ENCODE measurements at places on chromosomes 12 and 14. TPM values are rescaled to one million over a fixed set of nuclear protein-coding genes. Genes with fewer than 3 reads are reported as not detected.

TMCC3 gene
- 15.1 TPM for total RNA-seq

ALX1 gene
- not detected for total RNA-seq

COCH gene
- total RNA-seq = 4.5 TPM

DNA sequence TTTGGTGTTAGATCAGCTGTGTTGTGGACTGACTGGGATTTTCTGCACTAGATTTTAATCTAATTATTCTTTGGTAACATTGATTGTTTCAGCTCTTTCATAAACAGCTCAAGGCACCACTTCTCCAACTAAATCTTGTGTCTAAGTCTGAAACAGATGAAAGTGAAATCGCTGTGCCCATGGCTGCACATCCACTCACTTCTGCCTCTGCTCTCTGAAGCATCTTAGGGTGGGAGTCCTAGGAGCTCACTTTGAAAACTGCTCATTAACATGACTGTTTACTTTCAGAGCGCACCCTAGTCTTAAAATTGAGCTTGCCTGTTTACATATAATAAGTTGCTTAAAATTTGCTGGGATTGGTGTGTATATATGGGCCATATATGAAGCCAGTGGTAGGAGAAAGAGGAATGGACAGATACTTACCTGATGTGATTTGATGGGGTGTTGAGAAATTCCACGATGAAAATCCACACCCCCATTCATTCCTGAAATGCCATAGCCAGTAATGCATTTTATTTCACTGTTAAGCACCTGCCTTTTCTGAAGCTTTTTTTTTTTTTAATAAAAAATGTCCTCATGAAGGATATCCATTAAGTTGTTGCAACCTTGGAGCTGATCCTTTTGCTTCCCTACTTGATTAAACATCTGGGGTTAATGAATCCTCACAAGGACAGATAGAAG is 52.8 kb downstream of the PPFIBP1 start:
- peaks cover 60% of the 10 kb centered on the region for H3K4me1 ChIP-seq
- no peak overlapping the region for H3K27ac ChIP-seq
- DNase-seq = no peak
- H3K4me3 ChIP-seq = no peak overlapping the region
- peaks cover 11% of the 10 kb centered on the region for H3K36me3 ChIP-seq

- H3K4me1 ChIP-seq = peaks cover 16% of the 10 kb centered on the region
- H3K27me3 ChIP-seq = no peaks in the 10 kb centered on the region
- no peak for DNase-seq
- H3K36me3 ChIP-seq = no peaks in the 10 kb centered on the region
Measured at GRCh38 chr14:82047777-82048470, 514.3 kb upstream of the SEL1L start.

TAS2R10 gene
- 1.5 TPM for total RNA-seq

DNA sequence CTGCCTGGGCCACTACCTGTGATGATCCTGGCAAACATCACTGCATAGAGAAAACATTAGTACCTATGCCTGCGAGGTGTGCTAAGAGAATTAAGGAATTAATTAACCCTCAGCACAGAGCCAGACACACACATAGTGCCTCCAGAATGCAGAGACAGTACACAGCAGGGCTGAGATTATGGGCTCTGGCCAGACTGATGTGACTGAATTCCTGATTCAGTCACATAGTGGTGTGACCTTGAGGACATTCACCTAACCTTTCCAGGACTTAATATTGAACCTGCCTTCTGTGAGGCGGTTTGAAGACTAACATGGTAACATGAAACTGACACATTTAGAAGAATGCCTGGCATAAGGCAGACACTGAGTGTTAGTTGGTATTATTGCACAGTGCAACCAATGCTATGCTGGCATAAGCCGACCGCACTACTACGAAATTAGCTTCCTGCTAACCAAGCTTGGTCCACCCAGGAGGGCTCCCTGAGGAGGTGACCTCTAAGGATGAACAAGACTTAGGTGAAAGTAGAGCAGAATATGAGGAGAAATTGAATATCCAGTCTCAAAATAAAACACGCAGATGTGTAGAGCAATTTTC is 32.0 kb upstream of the SELPLG start:
- peaks cover 5% of the 10 kb centered on the region for H3K4me1 ChIP-seq
- no peak overlapping the region for H3K4me3 ChIP-seq
- DNase-seq = no peak
- no peaks in the 10 kb centered on the region for H3K27me3 ChIP-seq
